ENCODE measurements at places on chromosomes 2 and 18.
A peak's percentile ranks its signal among the peaks of the same experiment; 100 is the strongest.

GRCh38 chr18:76754351-76754750 lies 68.0 kb upstream of the ZNF236 start:
- no peak for DNase-seq

DNA sequence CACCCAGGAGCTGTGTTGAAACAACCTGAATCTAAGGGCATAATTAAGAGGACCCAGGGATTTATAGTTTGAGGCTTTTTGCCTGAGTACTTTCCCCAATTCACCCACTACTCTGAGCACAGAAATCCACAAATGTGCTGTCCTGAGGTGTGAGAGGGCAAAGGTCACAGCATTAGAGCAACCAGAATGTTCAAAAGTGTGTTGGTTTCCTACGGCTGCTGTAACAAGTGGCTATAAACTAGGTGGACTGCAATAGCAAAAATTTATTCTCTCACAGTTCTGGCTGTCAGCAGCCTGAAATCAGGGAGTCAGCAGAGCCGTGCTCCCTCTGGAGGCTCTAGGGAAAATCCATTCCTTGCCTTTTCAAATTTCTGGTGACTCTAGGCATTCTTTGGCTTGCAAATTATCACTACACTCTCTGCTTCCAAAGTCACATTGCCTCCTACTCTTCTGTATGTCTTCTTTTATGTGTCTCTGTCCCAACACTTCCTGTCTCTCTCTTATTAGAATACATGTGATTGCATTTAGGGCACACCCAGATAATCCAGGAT lies 91.4 kb upstream of the TACR1 start:
- no peak for DNase-seq

- no peak for DNase-seq
Measured at GRCh38 chr2:203983064-203983715, 46.6 kb downstream of the ICOS start.

GRCh38 chr18:32478807-32479206 lies 8.1 kb upstream of the GAREM1 start:
- no peak for DNase-seq

GRCh38 chr2:179440642-179441251 lies 176.1 kb upstream of the SESTD1 start:
- DNase-seq, result peak; percentile 71

Measured in NCI-H510A treated with DMSO at 0.1 percent for 48 hours (cell line).